ENCODE measurements at places on chromosomes 12 and 14.
A peak's percentile ranks its signal among the peaks of the same experiment; 100 is the strongest.

DNA sequence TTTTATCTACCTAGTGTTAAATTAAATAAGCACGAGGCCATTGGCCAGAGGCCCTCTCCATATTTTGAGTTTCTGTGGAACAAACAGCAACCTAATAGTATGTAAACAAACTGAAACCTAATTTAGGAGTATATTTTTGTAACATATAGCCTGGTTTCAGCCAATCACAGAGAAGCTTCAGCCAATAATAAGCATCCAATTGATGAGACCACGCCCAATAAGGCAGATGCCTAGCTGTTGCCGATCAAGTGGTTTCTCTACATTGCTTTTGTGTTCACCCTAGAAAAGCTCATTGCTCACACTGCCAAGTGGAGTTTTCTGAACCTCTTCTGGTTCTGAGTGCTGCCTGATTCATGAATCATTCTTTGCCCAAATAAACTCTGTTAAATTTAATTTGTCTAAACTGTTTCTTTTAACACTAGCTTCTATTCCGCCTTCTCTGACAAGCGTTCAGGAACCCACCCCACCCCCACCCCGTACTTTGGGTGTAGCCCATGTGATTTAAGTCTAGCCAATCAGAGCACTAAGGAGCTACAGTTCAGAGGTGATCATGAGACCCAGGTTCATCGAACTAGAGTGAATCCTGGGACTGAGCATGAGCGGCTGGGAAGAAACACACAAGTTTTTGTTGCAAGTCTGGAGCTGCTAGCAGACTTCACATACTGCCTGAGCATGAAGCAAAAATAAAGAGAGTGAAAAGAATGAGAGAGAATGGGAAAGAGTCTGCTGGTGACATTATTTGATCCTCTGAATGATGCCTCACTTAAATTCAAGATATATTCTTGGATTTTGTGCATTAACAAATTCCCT is 21.5 kb upstream of the LTA4H start:
- DNase-seq, result no peak

- DNase-seq, result peak; percentile 88
These were observed 103.0 kb downstream of the FSCB start for GRCh38 chr14:44404036-44404435.

DNA sequence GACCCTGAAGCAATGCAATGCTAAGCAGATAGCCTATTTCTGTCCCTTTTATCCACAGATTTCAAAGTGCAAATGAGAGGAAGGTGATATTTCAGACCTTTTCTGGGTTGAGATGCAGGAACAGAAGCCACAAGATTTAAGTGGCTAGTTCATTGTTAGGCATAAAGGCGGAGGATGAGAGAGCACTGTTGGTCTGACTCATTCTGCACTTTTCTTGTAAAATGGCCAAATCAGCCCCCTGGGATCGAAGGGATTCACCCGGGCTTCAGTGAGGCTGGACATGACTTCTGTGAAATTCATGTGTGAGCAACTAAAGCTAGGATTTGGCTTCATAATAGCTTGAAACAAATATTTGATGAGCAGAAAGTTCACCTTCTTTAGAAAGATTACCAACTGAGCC is 101.9 kb upstream of the OVCH1 start:
- DNase-seq, result no peak

DNA sequence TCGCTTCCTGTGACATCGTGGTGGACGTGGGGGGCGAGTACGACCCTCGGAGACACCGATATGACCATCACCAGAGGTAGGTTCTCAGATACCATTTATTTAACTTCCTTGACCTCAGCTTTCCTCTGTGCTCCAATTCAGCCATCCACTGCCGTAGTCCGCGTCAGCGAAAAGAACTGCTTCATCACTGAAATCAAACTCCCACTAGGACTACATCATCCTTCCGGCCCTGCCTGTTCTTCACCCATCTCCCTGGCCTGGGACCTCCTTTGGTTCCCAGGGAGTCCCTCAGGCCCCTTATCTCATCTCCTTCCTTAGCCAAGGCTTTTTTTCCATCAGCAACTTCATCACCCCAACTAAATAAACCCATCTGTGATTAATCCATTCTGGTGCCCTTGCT is 692 bp downstream of the MYG1 start:
- DNase-seq, result no peak

- peak; percentile 21 for DNase-seq
These were observed 1.7 kb downstream of the ARHGAP5 start for GRCh38 chr14:32078858-32079216.

DNA sequence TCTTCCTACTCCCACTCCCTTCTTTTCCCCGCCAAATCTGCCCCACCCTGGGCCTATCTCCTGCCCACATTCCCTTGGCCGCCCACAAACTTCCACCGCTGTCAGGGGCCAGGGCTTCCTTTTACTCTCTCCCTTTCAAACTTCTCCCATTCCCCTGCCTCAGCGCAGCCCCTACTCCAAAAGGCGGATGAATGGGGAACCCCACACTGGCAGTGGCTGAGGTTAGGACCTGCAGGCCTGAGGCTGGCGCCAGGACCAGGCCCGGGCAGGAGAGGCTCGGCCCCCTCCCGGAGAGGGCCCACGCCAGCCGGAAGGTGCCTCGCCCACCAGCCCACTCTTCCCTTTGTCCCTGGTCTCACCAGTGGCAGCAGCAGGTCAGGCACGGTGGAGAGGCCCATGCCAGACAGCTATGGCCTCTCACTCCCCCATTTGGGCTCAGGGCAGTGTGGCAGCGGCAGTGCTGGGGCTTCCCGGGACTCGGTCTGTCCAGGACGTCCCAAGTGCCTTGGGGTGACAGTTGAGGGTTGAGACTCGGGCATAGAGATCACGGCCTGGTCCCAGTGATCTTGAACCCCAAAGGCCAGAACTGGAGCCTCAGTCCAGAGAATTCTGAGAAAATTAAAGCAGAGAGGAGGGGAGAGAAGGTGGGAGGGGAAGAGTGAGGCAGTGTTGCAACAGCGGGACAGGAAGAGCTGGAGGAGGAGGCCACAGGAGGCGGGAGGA is at the start of gene TNFRSF1A:
TNFRSF1A (minus strand) TSS at position 660 of the 723 bp plus-strand sequence; CDS start at position 398, 262 bp downstream.
- peak; percentile 48 for DNase-seq

- no peak for DNase-seq
These were observed 127.7 kb downstream of the SPTSSA start for GRCh38 chr14:34334329-34334728.

GRCh38 chr14:98259881-98260280 is 1012.1 kb downstream of the BCL11B start:
- DNase-seq, result no peak

- DNase-seq, result peak; percentile 19
These were observed 170.7 kb upstream of the CDKN3 start for GRCh38 chr14:54226103-54226502.

GRCh38 chr12:67286257-67286656 is 17.1 kb downstream of the CAND1 start:
- DNase-seq, result no peak

Measured in NCI-H69 (cell line).